ENCODE measurements at places on chromosomes 4 and X.
A peak's percentile ranks its signal among the peaks of the same experiment; 100 is the strongest.

DNA sequence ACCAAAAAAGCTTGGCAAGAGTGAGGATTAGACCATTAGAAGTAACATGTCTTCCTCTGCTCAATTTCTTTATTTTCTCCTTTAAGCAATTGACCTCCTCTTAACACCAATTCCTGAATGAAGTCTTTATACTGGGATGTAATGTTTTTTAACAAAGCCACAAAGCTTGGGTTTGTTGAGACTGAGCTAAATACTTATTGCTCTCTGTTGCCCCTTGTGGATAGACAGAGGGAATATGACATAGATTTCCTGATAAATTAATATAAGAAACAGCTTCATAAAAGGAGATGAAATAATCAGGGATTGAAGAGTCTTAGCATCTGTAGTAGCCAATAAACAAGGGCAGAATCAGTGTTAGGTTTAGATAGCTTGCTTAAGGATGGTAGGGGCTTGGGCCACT lies 57.6 kb downstream of the CCDC160 start:
- no peak for DNase-seq

GRCh38 chr4:101019941-101020401 lies 327.4 kb downstream of the PPP3CA start:
- DNase-seq = peak; percentile 25

DNA sequence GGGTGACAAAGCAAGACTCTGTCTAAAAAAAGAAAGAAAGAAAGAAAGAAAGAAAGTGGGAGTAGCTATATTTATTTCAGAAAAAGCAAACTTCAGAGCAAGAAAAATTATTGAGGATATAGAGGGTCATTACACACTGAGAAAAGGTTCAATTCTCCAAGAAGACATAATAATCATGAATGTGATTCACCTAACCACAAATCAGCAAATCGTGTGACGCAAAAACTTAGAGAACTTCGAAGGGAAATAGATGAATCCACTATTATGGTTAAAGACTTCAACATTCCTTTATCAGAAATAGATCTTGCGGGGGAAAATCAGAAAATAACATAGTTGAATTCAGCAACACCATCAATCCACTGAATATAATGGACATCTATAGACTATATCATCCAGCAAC lies 219.3 kb upstream of the LDB2 start:
- DNase-seq = no peak

GRCh38 chr4:132266374-132266773 lies 882.7 kb upstream of the PCDH10 start:
- DNase-seq = no peak

DNA sequence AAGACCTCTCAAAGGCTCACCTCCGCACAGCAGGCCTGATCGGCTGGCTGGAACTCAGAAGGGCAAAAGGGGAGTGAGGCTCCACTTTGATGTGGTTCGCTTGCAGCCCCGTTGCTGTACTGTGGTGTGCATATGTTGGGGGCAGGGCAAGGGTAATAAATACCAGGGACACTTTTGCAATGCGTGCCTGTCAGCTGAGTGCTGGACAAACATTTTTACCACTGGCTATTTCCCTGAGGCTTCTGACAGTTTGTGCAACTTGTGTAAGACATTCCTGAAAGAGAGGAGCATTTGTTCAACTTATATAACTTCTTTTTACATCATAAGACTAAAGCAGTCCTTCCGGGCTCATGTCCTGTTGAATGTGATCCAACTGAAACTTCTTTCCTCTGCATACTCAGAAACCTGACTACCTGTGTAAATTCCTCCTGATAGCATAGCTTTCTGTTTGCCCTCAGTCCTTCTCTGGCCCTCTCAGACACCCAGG lies 82.3 kb downstream of the SPRY1 start:
- no peak for DNase-seq

DNA sequence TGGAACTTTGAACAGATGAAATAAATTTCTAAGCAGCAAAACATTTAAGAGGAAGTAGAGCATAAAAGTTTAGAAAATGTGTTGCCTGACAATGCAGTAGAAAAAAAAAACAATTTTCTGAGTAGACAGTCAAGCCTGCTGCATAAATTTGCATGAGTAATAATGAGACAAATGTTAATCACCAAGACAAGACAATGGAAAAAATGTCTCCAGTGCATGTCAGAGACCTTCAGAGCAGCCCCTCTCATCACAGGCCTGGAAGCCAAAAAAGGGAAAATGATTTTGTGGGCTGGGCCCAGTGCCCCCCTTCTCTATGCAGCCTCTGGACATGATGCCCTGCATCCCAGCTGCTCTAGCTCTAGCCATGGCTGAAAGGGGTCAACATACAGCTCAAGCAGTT lies 204.6 kb downstream of the COX18 start:
- no peak for DNase-seq

DNA sequence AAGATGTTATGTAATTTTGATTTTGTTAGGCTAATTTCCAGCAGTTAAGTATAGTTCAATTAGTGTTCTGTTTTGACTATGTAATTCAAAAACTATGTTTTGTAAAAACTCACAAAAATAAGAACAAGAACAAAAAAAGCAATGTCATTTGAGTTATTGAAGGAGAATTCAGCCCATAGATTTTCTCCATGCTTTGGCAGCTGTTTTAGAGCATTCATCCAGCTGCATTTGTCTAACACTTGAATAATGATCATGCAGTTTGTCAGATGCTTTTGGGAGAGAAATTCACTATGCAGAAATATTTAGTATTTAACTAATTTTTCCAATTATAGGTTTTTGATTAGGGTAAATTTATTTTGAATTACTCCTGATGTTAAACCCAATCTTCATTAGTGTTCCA lies 14.2 kb downstream of the CPE start:
- DNase-seq = no peak

GRCh38 chrX:148609515-148610327 lies 109.3 kb downstream of the AFF2 start:
- DNase-seq = no peak

- no peak for DNase-seq
Measured at GRCh38 chrX:71910643-71910985, at the start of gene NHSL2. TSS of gene NHSL2 (plus strand) at chrX:71910845.

DNA sequence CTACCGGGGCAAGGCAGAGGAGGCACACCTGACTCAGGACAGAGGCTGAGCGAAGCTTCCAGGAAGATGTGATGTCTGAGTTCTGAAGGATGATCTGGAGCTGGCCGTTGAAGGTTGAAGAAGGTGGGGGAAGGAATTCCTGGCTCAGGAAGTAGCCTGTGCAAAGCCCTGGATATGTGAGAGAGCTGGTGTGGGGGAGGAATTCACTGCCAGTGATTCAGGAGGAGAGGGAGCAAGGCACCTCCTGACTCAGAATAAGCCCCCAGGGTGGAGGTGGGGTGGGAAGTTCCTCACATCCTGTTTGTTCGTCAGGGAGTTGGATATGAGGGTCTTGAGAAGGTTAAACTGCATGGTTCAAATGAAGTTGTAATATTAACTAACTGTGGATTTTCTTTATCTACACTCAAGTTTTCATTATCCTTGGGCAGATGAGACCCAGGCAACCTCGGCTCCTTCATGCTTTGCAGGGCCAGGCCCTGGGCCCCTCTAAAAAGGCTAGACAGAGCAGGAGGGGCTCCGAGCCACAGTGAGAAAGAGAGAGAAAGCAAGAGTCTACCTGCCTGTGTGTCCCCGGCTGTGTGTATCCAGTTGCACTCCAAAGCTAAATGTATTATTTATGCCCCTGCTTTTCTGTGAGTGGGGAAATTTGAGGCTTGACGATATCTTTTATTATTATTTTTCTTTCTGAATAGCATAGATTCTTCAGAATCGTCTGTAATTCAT lies 7.1 kb downstream of the NHSL2 start:
- no peak for DNase-seq

- no peak for DNase-seq
Measured at GRCh38 chrX:9131066-9131465, 97.1 kb upstream of the FAM9B start.

DNA sequence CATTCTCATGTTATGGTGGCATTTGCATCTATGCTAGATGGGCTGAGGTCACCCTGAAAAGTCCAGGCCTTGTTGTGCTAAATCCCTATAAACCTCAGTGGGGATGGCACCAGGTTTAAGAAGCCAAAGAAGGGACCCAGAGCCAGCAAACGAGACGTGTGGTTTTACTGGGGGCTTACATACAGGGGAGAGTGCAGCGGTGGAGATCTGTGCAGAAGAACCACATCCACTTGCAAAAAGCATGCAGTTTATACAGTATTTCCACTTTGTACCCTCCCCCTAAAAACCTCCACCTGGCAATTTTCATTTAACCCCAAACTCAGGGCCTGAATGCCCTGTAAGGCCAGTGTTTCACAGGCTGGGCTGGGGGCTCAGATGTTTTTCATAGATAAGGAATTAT lies 134.9 kb upstream of the GATB start:
- DNase-seq = no peak

DNA sequence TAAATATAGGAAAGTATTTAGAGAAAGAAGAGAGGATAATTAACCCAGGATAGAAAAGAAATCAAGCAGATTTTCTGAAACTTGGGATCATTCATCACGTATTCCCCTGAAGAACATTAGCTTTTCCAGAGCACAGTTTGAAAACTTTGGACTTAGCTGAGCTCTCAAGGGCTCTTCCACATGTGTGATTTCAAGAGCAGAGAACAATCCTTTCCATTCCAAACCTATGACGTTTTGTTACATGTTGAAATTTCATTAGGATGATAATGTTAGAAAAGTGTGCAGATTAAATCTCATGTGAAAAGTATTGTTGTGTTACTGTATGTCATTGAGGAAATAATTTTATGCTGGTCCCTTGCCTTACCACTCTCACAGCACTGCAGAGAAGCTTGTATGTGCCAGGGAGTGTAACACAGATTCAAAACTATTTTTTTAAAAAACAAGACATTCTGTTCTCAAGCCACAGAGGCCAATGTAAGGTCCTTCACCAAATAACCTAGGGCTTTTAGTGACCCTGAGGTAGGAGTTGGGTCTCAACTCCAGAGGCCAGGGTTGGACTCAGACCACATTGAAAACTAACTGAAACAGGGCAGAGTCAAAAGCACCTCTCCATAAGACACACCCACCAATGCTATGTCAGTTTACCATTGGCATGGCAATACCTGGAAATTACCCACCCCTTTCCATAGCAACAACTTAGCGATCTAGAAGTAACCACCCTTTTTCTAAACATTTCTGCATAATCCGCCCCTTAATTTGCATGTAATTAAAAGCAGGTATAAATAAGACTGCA lies 141.3 kb downstream of the ANXA5 start:
- DNase-seq = no peak

- DNase-seq = no peak
Measured at GRCh38 chrX:124467202-124467601, 120.8 kb downstream of the SH2D1A start.

- no peak for DNase-seq
Measured at GRCh38 chr4:3223346-3223745, 25.6 kb upstream of the MSANTD1 start.

- no peak for DNase-seq
Measured at GRCh38 chr4:18695733-18696527, 674.4 kb upstream of the LCORL start.

- no peak for DNase-seq
Measured at GRCh38 chr4:76610751-76611547, 175.9 kb downstream of the SHROOM3 start.

DNA sequence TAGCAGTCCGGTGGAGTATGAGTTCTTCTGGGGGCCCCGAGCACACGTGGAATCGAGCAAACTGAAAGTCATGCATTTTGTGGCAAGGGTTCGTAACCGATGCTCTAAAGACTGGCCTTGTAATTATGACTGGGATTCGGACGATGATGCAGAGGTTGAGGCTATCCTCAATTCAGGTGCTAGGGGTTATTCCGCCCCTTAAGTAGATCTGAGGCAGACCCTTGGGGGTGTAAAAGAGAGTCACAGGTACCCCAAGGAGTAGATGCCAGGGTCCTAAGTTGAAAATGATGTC lies 852 bp downstream of the MAGEH1 start:
- no peak for DNase-seq

DNA sequence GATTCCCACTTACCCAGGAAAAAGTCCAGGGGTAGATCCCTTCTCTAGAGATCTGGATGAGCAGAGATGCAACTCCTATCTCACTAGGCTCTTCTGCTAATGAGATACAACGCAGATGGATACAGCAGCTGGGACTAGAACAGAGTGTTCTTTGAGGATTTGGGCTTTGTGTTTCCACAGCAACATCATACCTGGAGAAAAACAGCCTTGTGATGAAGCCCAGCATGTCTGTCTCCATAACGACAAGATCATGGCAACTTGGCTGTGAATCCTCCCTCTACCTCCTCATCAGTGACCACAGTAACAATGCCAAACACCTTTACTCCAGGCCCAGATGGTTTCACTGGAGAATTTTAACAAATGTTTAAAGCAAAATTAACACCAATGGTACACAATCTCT lies 80.1 kb downstream of the RCHY1 start:
- DNase-seq = no peak

DNA sequence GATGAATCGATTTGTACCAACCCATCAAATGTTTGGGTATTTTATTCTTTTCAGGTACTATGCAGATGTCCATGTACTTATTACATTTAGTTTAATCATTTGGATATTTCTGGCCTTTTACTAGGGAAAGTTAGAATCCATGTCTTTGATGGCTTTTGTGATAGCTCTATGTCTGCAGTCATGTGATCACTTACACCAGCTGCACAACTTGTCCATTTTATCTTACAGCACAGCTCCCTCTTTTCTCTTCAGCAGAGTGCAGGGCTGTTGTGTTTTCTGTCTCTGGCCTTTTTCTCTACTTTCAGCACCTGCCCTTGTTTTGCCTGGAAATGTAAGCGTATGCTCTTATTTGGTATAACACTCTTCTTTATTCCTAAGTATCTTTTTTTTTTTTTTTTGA lies 30.6 kb downstream of the WWC2 start:
- no peak for DNase-seq

- DNase-seq = no peak
Measured at GRCh38 chr4:161376275-161376674, 787.5 kb downstream of the FSTL5 start.

DNA sequence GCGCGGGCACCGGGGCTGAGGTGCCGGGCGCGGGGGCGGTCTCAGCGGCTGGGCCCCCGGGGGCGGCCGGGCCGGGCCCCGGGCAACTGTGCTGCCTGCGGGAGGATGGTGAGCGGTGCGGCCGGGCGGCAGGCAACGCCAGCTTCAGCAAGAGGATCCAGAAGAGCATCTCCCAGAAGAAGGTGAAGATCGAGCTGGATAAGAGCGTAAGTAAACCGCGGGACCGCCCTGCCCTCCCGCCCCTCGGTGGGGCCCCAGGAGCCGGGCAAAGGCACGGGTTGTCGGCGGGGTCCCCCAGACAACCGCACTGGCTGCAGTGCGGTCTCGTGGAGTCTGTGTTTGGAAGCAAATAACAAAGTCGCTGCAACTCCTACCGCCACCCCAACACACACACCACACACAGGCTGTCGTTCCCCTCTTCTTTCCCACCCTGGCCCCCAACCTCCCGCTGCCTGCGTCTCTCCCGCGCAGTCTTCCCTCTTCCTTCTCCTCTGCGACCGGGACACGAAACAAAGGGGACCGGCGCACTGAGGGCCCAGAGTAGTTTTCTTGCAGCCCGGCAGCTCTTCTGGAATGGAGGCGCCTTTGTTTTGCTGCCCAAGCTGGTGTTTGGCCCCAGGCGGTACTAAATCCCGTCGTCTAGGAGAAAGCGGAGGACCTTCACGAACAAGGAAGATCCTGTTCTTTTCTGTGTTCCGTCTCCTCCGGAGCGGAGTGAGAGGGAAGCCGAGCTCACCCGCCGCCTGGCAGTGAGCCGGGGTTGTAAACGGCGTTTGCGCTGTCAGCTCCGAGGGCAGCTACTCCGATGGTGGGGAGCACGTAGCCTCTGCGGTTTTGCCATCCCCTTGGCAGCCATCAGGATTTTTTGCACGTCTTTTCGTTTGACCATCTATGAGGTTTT lies 788 bp downstream of the SAP30 start:
- peak; percentile 29 for DNase-seq

- no peak for DNase-seq
Measured at GRCh38 chrX:39253551-39253950, 452.3 kb downstream of the MID1IP1 start.

All from T-helper 22 cell (primary cell).